ENCODE measurements at places on chromosomes 16 and 17.

DNA sequence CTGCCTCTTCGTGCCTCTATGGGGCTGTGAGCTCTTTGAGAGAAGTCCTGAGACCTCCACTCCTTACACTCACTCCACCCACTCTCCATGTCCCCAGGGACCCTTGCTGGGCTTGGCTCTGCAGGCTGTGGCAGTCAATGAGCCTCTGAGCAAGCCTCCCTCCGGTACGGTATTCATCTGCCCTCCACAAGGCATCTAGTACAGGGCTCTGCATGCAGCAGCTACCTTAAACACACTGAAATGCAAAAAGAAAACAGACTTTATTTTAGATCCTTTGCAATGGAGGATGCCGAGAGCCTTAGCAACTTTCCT is 38.9 kb upstream of the SMPD3 start:
- no peaks in the 10 kb centered on the region for H3K4me1 ChIP-seq
- no peaks in the 10 kb centered on the region for H3K27me3 ChIP-seq
- no peak for DNase-seq
- H3K36me3 ChIP-seq, result no peaks in the 10 kb centered on the region
- no peak overlapping the region for H3K27ac ChIP-seq
- H3K4me3 ChIP-seq, result no peak overlapping the region

DNA sequence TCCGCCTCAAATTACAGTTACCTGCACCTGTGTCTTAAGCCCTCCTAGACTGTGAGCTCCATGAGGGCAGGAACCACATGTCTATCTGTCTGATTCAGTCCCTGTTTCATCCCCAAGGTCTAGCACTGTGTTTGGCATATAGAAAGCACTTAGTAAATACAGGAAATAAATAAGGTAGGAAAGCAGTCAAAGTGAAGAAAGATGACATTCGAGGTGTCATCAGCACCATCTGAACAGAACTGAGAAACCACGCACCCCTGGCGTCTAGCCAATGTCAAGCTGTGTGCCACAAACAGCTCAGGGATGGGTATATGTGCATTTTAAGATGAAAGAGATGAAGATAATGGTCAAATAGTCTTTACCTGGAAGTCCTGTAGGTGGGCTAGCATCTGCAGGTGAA is 79.6 kb upstream of the ATP2A3 start:
- no peaks in the 10 kb centered on the region for H3K27me3 ChIP-seq
- peak; percentile 70 for DNase-seq
- H3K4me1 ChIP-seq, result peaks cover 40% of the 10 kb centered on the region

- no peaks in the 10 kb centered on the region for H3K27me3 ChIP-seq
- H3K4me1 ChIP-seq, result peaks cover 4% of the 10 kb centered on the region
- no peaks in the 10 kb centered on the region for H3K36me3 ChIP-seq
- no peak for DNase-seq
- no peak overlapping the region for H3K4me3 ChIP-seq
Measured at GRCh38 chr17:60301649-60302048, 90.3 kb downstream of the USP32 start.

GRCh38 chr16:17241264-17241835 is 229.4 kb downstream of the XYLT1 start:
- no peak overlapping the region for H3K4me3 ChIP-seq
- no peak overlapping the region for H3K27ac ChIP-seq
- no peaks in the 10 kb centered on the region for H3K27me3 ChIP-seq
- H3K36me3 ChIP-seq, result peaks cover 2% of the 10 kb centered on the region

GRCh38 chr16:64196444-64196843 is 925.4 kb downstream of the CDH11 start:
- DNase-seq, result no peak
- H3K4me1 ChIP-seq, result no peaks in the 10 kb centered on the region
- no peaks in the 10 kb centered on the region for H3K27me3 ChIP-seq
- H3K27ac ChIP-seq, result no peak overlapping the region

Measured in CD4-positive, alpha-beta T cell (primary cell).